ENCODE measurements at places on chromosomes 1 and 21.
A peak's percentile ranks its signal among the peaks of the same experiment; 100 is the strongest.

DNA sequence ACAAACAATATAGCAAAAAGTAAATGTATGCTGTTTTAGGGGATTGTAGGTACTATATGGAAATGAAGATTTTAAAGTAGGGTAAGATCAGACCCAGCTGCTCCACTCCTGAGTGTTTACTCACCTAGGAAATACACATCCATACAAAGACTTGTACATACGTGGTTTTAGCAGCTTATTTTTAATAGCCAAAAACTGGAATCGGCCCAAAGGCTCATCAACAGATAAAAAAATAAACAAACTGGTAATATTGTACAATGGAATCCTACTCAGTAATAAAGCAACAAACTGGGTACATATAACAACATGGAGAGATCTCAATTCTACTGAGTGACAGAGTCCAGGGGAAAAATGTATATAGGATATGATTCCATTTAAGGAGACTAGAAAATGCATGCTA is 179.2 kb upstream of the TMEM51 start:
- DNase-seq: no peak

DNA sequence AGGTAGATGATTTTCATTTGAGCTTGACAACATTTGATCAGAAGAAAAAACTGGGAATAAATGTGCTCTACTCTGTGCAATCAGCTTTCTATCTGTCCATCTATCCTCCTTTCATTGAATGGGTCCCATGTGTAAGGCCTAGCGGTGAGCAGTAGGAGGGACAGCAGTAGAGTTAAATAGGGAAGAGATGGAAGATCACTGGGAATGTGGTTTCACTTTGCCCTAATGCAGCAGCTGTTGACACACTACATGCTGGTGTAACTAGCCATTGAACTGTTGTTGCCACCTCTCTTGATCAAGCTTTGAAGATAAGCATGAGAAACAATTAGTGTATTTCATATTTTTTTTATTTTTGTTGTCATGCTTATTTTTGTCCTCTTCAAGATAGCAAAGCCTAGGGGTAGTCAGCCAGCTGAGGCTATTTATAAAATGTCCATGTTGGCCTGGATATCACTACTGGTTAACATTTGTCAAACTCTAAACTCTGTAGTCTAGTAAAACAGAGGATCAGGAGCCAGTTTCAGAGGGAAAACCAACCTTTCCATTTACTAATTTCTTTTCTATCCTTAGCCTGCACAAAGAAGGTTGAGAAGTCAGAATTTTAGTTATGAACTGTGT is 41.9 kb downstream of the CACNA1E start:
- no peak for DNase-seq

DNA sequence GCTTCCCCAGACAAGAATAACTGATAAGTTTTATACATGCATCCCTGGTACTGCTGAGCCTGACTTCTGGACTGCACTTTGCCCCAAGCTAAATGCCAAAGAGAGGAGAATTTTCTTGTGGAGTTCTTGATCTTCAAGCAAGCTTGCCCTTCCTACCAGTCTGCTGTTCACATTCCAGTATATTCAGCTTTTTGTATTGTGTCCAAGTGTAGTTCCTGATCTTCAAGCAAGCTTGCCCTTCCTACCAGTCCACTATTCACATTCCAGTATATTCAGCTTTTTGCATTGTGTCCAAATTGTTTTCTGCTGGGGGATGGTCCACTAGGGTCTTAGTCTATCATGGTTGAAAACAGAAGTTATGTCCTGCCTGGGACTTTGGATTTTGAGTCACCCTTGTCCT is 894 bp upstream of the TSEN15 start:
- DNase-seq: no peak

GRCh38 chr21:41567901-41568510 is 60.0 kb upstream of the TMPRSS2 start:
- DNase-seq: no peak

- DNase-seq: peak; percentile 42
Measured at GRCh38 chr1:6600410-6601048, 2.1 kb downstream of the KLHL21 start.

DNA sequence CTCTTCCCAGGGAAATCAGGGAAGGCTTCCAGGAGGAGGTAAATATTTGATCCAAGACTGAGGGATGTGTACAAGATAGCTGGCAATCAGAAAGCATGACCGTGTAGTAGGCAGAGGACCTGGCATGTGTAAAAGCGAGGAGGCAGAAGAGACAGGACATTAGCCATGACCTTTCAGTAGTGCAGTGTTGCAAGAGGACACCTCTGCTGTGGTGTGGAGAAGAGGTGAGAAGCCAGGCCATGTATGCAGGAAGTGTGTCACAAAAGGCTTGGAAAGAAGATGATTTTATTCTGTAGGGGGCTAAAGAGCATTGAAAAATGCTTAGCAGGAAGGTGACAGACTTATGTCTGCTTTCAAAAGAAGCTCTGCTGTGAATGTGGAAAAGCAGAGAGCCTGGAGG is 381.0 kb downstream of the ZP4 start:
- no peak for DNase-seq

- no peak for DNase-seq
Measured at GRCh38 chr1:91221017-91221416, 183.6 kb downstream of the HFM1 start.

DNA sequence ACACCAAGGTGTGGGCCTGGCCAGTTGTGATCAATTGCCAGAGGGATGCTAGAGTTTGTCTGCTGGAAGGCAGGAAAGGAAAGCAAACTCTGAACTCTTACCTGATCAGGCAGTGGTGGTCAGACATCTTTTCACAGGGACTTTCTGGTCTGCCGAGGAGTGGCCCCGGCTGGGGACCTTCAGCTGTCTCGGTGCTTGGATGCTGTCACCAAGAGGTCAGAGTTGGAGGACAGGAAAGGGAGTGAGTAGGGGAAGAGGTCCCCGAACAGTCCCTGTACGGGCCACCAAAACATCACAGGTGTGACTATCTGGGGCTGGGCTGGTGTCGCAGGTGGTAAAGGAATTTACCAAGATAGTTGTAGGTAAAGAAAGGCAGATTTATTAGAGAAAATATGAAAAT is 17.7 kb upstream of the METTL13 start:
- no peak for DNase-seq

DNA sequence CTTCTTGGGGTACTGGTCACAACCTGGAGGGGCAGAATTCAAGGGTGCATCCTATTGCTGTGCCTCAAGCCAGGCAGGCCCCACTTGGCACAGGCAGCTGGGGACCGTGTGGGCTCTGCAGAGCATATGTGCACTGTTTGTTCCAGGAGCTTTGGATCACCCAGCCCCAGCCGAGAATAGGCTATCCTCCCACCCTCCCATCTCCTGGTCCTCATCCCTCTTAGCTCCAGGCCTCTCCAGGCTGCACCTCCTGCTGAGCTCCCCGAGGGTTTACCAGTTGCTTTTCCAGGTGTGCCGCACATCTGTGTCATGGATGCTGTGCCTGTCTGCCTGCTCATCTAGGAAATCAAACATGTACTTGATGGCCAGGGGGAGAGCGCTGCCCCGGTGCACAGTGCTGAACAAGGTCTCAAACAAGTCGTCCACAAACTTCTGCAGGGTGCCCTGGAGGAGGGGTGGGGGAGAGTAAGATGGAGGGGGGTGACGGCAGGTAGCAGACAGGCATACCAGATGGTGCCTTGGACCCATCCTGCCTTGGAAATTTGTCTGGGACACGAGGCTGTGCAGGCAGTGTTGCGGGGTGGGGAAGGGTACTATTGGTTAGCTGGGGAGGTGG is 120.5 kb upstream of the CD34 start:
- no peak for DNase-seq

DNA sequence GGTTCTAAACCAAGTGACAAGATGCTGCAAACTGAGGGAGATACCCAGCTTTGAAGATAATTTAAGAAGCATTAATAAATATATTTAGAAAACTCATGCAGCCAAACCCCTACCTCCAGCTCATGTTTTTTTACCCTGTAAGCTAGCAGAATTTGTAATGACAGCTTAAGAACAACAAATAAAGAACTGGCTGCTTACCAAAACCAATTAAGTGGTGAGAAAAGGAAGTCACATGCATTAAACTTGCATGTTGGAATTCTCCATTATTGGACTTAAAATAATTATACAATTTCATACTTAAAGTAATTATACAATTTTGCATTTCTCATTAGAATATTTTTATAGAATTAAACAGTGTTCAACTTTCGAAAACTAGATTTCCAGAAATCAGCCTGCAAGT is 75.6 kb upstream of the CNIH3 start:
- no peak for DNase-seq

- DNase-seq: no peak
Measured at GRCh38 chr1:23559985-23560741, 862 bp upstream of the ID3 start.

DNA sequence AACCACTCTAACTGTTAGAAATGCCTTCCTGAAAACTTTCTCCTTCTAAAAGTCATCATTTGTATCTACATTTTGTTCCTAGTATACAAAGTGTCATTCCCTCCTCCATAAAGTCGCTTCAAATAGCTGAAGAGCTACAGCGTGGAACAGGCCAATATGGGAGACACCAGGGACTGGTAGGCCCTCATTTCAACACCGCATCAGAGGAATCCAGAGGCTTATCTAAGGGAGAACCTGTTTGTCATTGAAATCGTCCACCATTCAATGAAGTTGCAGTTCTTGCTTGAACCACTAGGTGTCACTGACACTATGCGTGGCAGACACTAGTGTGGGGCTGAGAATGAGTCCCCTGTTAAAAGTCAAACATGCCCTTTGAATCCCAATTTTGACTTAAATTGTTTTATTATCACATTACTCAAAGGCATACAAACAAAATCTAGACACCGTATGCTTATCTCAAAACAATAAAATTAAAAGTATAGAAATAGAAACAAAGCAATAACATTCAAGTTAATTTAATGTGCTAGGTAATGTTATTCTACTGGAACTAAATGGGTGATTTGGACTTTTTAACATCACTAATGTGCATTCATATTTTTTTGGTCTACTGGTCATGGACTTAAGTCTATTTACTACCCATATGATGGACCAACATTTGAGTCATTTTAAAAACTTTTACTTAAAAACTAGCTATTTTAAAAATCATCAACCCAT is 182.3 kb downstream of the FCRL5 start:
- DNase-seq: peak; percentile 65

- DNase-seq: no peak
Measured at GRCh38 chr1:46790446-46791101, 8.3 kb upstream of the CYP4B1 start.

GRCh38 chr1:116284819-116285390 is 88.1 kb upstream of the ATP1A1 start:
- no peak for DNase-seq

DNA sequence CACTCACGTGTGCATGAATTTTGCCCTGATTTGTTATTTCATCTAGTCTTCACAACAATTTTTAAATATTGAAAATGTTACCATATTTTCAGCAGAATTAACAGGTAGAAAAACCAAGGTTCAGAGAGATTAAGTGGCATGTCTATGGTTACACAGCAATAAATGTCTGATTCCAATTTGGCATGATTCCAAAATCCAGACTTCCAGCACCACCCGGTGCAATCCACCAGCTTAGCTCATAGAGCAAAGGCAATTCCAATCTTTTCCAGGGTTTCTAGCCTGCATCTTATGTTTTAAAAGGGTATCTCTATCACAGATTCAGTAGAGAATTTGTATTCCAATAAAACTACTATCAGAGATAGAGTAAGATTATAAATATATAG is 161.8 kb downstream of the TPR start:
- no peak for DNase-seq

GRCh38 chr1:162383516-162383915 is 2.0 kb downstream of the C1orf226 start:
- DNase-seq: no peak

GRCh38 chr1:1365875-1366698 is 7.7 kb upstream of the MXRA8 start:
- DNase-seq: no peak

DNA sequence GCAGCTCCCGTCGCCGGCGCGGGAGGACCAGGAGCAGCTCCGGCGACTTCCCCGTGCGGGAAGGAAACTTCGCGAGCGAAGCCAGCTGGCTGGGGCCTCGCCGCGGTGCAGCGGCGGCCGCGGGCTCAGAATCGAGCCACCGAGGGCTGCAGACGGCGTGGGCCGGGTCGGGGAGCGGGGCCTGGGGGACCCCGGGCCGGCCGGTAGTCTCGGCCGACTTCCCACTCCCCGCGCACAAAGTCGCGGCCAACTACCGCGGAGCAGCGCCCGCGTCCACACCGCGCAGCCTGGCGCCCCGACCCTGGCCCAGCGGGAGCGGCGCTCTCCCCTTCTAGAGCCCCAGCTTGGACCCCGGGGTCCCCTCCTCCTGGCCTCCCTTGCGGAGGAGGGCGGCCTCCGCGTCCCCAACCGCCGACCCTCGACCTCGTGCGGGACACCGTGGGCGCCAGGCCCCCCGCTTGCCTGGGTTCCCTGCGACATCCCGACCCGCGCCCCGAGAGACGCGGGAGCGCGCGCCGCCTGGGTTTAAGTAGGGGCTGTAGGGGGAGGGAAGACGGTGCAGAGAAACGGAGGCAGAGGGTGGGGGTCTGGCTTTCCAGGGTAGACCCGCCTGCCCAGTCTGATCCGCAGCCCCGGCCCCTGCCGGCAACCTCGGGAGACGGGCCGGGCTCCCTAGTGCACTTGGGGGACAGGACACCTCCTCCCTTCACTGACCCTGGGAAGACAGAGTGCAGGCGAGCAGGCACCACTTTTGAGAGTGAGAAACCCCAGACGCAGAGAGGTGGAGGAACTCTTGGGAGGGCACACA is 4.7 kb downstream of the PRDM16 start:
- no peak for DNase-seq

DNA sequence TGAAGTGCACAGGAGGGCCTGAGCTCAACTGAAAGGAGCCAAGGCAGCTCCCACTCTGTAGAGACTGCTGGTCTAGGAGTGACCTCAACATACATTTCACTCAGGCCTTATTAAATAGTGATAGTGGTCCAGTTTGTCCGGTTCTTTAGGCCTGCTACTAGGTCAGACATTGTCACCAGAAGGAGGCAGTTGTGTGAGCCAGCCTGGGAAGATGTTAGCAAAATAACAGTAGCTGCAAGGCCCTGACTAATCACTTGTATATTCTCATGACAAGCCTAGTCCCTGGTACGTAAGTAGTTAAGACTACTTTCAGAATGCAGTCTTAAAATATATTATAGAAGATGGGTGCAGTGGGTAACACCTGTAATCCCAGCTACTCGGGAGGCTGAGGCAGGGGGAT is 264.0 kb upstream of the CAMK1G start:
- DNase-seq: peak; percentile 80

GRCh38 chr1:10867138-10867721 is 70.8 kb upstream of the CASZ1 start:
- peak; percentile 43 for DNase-seq

- DNase-seq: no peak
Measured at GRCh38 chr1:20626524-20626923, 6.7 kb upstream of the PINK1 start.

- peak; percentile 48 for DNase-seq
Measured at GRCh38 chr1:23081376-23081775, 62.1 kb downstream of the KDM1A start.

GRCh38 chr1:43206600-43207228 is 34.6 kb downstream of the CFAP57 start:
- DNase-seq: peak; percentile 94
